ENCODE measurements at places on chromosomes 2 and 18.

- no peak for DNase-seq
Observed at GRCh38 chr18:35577045-35577848, 4.3 kb upstream of the GALNT1 start.

DNA sequence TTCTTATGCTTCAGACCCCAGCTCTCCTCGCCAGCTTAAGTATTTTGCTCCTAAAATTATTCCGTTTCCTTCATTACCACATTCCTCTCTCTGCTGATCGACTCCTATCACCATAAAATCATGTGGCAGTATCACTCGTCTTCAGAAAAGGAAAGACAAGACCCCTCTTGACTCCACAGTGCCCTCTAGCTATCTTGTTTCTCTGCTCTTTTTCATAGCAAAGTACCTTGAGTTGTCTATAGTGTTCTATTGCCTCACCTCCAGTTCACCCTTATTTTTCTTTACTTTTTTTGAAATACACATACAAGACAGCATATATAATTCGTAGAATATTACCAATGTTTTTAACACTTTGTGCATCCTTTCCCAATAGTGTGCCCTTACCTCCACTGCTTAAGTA, 273.2 kb upstream of the SIX3 start:
- no peak for DNase-seq

DNA sequence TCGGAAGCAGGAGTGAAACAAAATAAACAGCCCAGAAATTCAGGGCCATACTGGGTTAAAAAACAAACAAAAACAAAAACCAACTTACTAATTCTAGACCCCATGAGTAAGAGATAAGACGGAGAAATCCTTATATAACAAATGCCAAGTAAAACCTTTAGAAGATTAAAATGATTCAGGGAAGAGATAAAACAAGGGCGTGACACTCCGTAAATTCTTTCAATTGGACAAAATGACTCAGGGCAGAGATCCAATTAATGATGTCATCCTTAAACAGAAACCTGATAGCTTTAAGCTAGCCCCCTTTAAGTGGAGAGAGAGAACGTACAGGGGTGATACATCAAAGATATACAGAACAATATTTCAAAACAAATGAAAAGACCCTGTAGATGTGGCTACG, 317.4 kb downstream of the NBAS start:
- DNase-seq = no peak

DNA sequence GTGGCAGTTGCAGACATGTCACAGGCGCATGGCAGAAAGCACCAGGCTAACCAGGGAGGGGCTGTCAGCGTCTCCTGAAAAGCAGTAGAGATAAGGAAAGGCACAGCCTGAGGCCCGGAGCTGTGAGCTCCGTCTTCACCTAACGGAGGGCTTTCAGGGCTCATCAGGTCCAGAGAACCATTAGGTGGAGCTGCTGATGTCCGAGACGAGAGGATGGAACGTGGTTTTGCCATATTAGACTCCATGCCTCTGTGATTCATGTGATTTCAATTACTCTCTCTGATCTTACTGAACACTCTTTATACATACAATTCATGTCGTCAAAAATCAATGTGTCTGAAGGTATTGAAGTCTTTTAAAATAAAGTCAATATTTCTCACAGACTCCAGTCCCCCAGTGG, 120.3 kb upstream of the RAB6C start:
- DNase-seq = no peak

GRCh38 chr2:54666131-54666633, 57.3 kb upstream of the EML6 start:
- no peak for DNase-seq

GRCh38 chr2:29847886-29848285, 73.5 kb downstream of the ALK start:
- DNase-seq = no peak

DNA sequence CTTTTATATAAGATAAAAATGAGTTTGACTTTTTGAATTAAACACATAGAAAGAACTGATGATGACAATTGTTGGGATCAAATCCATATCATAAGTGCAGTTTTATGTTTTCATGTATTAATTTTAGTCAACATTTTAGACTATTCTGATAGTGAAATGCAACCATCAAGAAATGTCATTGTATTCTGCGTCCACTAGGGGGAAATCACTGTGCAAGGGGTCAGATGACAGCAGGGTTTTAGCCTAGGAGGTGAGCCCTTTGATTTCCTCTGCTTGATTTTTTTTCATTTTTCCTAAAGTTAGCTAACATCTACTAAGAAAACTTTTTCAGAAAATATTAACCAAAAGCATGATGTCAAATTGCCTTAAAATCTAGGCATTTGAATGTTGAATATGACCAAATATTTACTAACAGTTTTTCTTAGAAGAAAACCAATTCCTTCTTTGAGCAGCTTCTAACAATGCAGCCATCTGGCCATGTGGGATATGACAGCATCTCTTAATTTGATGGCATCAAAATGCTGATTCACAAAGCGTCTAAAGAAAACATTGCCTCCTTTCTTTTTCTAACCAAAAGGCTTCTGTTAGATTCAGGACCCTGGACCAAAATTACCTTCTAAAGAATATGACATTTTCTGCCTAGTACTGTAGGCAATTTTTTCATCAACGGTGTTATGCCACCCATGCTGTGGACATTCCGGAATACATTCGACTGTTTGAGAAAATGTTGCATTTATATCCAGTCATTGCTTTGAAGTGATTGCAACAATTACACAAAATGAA, 141.5 kb downstream of the SPHKAP start:
- DNase-seq = no peak

DNA sequence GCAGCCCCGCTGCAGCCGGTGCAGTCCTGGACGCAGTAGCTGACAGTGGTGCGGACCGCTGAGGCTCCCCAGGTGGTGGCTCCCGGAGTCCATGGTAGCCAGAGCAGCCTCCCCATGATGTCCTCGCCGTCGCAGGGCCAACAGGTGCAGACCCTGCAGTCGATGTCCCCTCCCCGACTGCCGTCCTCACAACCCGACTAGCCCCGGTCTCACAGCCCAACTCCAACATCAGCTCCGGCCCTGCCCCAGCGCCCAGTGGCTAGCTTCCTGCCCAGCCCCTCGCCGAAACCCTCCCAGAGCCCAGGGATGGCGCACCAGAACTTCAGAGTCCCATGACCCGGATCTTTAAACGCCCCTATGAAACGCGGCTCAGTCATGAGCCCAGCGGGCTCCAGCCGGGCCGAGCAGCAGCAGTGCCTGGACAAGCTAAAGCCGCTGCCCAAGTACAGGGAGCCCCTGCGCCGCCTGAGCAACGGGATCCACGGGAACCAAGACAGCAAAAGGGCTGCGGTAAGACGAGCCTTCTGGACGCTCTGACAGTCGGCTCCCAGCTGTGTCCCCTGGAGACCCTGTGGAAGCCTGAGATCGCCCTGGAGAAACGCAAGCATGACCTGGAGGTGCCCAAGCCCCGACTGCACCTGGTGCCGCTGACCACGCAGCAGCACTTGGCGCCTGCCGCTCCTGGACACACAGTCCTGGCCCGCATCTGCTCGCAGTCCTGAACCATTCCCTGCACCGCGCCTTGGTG, 53.8 kb upstream of the TUBA3E start:
- no peak for DNase-seq

DNA sequence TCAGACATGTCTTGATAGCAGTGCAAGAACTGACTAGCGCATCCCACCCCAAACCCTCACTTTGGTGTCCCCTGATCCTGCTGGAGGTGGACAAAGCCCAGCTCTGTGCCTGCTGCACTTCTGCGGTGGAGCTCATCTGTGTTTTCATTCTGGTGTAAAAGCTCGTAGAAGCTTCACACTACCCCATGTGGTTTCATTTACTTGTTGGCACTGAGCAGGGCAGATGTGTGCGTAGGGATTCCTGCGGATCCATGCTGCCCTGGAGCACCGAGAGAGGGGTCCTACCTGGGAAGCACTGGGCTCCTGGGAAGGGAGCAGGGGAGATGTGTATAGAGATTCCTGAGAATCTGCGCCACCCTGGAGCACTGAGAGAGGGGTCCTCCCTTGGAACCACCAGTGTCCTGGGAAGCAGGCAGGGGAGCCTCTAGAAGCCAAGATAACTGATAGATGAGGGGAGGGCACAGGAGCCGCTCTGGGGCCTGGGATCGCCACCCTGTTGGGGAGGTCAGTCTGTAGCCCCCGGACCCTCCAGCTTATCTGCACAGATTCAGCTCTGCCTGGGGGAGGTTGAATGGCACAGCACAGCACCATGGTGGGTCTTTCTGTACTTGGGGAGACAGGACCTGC, 106.9 kb upstream of the OTOS start:
- no peak for DNase-seq

DNA sequence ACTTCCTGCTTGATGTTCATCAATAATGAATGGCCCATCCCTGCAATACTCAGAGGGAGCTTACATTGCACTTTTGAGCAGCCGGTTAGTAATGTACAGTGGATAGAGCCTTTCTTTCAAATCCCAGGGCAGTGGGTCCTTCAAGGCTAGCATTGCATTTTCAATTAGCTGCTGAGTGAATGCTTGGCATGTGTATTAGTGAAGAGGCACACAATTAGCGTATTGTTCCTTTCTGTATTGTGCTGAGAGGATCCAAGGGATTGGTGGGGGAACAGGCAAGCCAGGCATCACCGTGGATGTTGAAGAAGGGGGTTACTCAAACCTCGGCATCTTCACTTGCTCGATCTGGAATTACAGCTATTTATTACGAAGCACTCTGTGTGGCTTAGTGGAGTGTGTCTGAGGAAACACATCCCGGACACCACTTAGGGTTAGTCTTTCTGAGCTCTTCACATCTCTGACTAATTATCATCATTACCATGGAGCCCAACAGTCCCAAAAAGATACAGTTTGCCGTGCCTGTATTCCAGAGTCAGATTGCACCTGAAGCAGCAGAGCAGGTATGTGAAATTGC, at the start of gene PPP1R1C:
TSS of gene PPP1R1C (plus strand) at position 222 of the 574 bp plus-strand sequence. CDS start at position 480, 258 bp downstream.
- no peak for DNase-seq
